Cardiac muscle cell (in vitro differentiated cells and primary cell): ENCODE measurements at places on chromosomes 13 and 19. TPM values are rescaled to one million over a fixed set of nuclear protein-coding genes. Genes with fewer than 3 reads are reported as not detected.

ZNF829 gene
- 2.3 and 2.7 TPM in 2 replicates for total RNA-seq

ATP4A gene
- total RNA-seq: 0.74 TPM in 1 of 2 replicates, not detected in the other

ATP7B gene
- 9.1 and 14.4 TPM in 2 replicates for total RNA-seq

ZNF225 gene
- 5.8 and 7.7 TPM in 2 replicates for total RNA-seq

ZNF234 gene
- 6.0 and 16.4 TPM in 2 replicates for total RNA-seq

NBEA gene
- 7.9 and 13.2 TPM in 2 replicates for total RNA-seq

CD22 gene
- total RNA-seq: 0.28 and 0.51 TPM in 2 replicates

ARL11 gene
- total RNA-seq: 0.21 and 0.70 TPM in 2 replicates

CGB5 gene
- total RNA-seq: not detected in 2 replicates

GRCh38 chr13:113057084-113057483 lies 48.5 kb upstream of the F7 start:
- DNase-seq: no peak

- DNase-seq: no peak
Observed at GRCh38 chr19:10842788-10843187, 5.4 kb upstream of the C19orf38 start.

DNA sequence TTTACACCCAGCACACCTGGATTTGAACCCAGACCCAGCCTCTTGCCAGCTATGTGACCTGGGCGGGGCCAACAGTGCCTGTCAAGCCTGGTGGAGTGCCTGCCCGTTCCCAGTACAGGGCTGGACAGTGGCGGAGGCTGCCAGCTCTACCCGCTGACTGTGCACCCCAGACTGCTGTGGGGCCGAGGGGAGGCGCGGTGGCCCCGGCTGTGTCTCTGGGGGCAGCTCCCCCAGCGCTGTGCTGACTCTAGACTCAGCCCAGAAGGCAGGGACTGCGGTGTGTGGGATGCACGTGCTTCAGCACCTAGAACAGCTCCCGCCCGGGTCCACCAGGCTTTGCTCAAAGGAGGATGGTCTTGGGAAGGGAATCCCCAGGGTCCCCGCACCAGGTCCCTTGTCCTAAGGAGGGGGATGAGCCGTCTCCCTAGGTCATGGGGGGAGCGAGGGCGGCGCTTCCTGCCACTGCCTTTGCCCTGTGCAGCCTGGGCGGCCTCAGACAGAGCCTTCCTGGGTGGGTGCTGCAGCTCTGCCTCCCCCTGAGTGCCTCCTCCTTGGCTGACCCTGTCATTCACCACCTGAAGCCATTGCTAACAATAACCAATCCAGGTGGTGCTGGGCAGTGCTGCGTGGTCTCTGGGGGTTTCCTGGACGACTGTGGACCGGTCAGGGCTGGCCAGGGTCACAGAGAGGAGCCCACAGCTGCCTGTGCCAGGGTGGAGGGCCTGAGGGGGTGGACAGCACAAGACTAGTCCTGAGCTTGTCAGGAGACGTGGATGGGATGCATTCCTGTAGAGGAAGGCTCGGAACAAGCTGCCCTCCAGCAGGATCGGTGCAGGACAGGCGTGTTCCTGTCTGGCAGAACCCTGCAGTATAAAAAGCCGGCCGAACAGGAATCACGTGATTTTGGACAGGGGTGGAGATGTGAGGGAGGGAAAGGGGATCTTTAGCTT lies 18.6 kb downstream of the TMEM255B start:
- DNase-seq: peak; percentile 81

- DNase-seq: no peak
Observed at GRCh38 chr19:34104096-34104495, 68.2 kb upstream of the LSM14A start.

GRCh38 chr13:72726726-72727416 lies 558 bp downstream of the MZT1 start:
- DNase-seq: peak; percentile 56

DNA sequence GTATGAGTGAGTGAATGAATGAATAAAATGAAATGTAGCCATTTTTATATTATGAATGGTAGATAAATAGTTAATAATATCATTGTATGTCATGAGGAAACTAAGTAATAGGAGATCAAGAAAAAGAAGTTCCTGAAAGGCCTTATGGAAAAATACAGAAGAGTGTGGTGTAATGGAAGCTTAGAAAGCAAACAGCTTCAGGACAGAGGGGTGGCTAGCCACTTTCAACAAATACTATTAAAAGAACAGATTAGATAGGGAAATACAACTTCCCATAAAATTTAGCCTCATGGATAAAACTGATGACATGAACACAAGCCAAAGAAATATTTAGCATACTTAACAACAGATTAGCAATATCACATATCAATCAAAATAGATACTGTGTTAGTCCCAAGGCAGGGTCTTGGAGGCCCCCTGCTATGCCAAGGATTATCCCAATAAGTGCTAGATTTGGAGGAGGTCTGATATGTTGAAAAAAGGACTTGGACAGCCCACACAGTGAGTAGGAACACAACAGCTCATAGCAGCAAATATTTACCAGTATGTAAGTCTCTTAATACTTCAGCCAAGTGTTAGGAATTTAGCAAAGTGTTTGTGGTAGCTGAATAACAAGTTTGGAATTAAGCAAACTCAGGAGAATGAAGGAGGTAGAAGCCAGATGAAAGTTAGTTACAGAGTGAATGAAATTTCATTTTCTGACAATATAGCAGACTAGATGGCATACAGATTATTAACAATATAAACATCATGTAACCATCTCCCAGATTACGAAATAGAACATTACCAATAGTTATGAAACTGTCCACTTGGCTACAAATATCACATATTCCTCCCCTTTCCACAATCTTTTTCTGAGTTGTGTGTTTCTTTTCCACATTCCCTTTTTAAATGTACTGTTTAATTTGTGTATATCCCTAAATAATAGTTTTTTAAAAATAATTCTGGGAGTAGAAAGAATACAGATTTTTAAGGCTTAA lies 1632.0 kb downstream of the PCDH9 start:
- no peak for DNase-seq

DNA sequence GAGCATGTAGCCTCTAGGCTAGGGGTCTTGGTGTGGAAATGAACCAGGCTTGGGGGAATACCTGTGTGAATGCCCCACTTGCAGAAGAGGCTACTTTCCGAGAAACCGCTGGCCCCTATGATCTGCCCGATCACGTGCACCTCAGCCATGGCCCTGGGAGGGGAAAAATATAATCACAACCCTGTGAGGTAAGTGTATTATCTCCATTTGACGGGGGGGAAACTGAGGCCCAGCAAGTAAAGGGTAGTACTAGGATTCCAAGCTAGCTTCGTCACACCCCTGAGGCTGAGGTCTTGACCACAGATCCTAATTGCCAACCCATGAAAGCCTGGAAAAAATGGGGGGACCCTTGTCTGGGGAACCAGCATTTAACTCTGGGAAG lies 587 bp downstream of the B9D2 start:
- no peak for DNase-seq

DNA sequence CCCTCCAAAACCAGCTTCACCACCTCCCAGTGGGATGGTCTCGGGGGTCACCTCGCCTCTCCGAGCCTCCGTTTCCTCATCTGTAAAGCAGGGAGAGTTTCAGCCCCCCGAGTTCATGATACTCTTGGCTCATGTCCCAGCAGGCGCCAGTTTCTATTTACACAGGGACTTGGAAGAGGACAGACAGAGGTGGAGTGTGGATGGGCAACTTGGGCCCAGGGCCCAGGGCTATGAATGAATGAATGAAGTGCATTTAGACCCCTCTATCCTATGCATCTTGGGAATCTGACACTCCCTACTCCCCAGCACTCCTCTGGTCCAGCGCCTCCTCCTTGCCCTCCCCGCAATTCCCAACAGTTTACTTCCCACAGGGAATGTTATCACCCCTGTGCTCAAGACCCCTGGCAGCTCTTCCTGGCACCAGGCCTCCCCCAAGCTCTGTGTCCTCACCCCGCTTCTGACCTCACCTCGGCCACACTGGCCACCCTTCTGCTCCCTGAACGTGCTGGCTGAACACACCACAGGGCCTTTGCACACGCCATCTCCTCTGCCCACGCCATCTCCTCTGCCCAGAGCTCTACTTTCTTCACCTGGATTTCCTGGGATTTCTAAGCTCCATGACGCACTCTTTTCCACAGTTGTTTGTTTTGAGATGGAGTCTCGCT lies 4.9 kb upstream of the C2CD4C start:
- no peak for DNase-seq

- DNase-seq: no peak
Observed at GRCh38 chr19:54245936-54246335, 3.3 kb upstream of the LILRA6 start.

- no peak for DNase-seq
Observed at GRCh38 chr13:102983496-102983895, 82.7 kb downstream of the SLC10A2 start.

GRCh38 chr13:62129000-62129551 lies 713.4 kb upstream of the PCDH20 start:
- no peak for DNase-seq

DNA sequence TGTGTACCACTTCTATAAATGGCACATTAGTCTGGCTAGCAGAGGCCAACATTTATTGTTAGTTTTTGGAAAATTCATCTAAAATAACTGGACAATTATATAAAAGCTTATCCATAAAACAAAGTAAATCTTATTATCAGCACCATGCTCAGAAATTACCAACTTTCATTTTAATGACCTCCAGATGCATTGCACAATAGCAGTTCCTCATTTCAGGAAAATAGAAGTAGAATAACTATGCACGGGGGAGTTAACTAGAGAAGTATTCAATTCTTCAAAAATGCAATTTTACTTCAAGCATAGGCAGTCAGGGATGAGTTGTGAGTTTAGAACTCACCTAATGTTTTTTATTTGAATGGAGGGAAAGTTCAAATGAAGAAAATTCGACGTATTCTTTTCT lies 1023.5 kb downstream of the PCDH17 start:
- DNase-seq: no peak

DNA sequence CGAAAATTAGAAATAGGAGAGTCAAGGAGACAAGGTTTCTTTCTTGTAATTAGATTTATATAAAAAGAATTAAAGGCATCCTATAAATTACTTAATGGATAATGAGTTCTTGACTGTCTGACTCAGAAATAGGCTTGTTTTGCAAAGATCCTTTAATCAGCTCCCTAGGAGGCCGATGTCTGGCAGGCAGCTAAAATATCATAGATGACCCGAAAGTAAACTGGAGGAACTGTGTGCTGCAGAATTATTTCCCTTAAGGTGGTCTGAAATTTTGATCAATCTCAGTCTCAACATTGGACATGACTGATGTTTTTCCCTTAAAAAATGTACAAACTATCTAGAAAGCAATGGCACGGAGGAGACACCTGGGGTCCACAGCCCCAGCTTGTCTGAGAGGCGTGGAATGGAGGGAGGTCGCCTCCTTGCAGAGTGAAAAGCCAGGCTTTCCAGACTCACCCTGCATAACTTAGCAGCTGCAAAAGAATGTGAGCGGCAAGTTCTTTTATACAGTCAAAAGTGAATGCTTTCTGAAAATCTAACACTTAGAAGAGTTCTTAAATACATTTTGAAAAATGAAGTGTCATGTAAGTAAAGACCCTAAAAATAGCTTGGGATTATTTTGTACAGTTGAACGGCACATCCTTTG lies 44.8 kb downstream of the MBNL2 start:
- peak; percentile 50 for DNase-seq
